ENCODE measurements at places on chromosomes 2 and 18.

DNA sequence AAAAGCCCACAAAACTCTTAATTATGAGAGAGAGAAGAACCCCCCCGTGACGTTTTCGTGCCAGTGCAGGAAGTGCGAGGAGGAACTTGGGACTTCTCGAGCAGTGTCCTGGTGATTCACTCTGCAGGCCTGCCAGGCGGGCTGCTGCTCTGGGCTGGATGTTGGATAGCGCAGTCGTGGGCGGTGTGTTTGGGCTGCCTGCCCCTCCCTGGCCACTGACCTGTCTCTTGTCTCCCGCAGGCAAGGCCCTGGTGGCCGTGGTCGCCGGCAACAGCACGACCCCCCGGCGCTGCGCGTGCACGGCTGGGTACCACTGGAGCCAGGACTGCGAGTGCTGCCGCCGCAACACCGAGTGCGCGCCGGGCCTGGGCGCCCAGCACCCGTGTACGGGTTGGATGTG is 29.0 kb downstream of the TNFRSF11A start:
- DNase-seq: no peak

GRCh38 chr2:203301667-203302066 is 26.5 kb upstream of the ABI2 start:
- DNase-seq: no peak

GRCh38 chr2:235966396-235966795 is 201.8 kb downstream of the GBX2 start:
- DNase-seq: no peak

GRCh38 chr2:1591978-1592907 is 152.1 kb downstream of the PXDN start:
- DNase-seq: no peak

- no peak for DNase-seq
These were observed 151.6 kb upstream of the MYO3B start for GRCh38 chr2:170026361-170026760.

Data from NCI-H774 (cell line).